ENCODE measurements at places on chromosomes 7 and 10.

GRCh38 chr7:18655912-18656311 lies 160.4 kb downstream of the HDAC9 start:
- no peak for DNase-seq

- DNase-seq: no peak
Measured at GRCh38 chr7:26449175-26450165, 157.8 kb downstream of the SNX10 start.

GRCh38 chr10:92799568-92799967 lies 48.8 kb upstream of the EXOC6 start:
- DNase-seq: no peak

GRCh38 chr7:134513169-134513752 lies 14.1 kb upstream of the AKR1B10 start:
- DNase-seq: no peak

- DNase-seq: no peak
Measured at GRCh38 chr7:158057446-158057845, 530.2 kb downstream of the PTPRN2 start.

DNA sequence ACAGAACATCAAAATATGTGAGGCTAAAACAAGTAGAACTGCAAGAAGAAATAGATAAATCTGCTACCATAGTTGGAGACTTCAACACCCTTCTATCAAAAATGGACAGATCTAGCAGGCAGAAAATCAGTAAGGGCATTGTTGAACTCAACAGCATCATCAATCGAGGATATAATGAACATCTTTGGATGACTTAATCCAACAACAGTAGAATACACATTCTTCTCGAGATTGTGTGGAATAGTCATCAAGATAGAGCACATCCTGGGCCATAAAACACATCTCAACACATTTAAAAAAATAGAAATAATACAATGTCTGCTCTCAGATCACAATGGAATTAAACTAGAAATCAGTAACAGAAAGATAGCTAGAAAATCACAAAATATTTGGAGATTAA lies 9.9 kb downstream of the IGFBP1 start:
- no peak for DNase-seq

GRCh38 chr10:21285742-21286331 lies 239.6 kb downstream of the SKIDA1 start:
- DNase-seq: no peak

DNA sequence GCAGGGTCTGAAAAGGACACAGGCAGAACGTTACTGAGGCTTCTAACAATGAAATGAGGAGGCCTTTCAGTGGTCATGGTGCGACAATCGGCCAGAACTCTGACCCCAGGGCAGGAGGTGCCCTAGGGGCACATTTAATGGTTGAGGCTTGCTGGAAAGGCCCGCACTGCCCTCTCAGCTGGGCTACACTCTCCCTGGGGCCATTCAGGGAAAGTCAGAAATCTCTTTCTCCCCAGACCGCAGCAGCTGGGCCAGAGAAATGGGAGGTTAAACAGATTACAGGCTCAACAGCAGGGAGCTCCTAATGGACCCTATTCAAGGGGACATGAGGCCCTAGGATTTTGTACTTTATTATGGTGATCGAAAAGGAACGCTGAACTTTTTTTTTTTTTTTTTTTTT lies 85.6 kb upstream of the FGFR2 start:
- DNase-seq: no peak

GRCh38 chr7:26624431-26624830 lies 240.0 kb downstream of the SKAP2 start:
- DNase-seq: no peak

DNA sequence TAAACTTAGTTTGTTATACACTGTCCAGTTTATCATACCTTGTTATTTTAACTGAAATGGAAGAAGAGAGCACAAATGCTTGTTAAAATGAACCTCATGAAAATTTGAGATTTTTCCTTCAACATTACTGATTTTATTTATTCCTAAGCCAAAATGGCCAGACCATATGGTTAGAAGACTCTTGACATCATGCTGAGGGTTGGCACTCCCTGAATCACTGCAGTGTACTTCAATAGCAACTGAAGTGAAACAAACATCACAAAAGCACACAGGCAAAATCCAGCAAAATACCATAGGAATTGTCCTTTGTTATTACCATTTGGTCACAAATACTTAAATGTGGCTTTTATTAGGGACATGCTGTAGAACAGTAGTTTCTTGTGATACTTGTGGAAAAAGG lies 347.8 kb downstream of the NXPH1 start:
- no peak for DNase-seq

GRCh38 chr7:104862719-104863118 lies 151.3 kb upstream of the KMT2E start:
- DNase-seq: no peak

DNA sequence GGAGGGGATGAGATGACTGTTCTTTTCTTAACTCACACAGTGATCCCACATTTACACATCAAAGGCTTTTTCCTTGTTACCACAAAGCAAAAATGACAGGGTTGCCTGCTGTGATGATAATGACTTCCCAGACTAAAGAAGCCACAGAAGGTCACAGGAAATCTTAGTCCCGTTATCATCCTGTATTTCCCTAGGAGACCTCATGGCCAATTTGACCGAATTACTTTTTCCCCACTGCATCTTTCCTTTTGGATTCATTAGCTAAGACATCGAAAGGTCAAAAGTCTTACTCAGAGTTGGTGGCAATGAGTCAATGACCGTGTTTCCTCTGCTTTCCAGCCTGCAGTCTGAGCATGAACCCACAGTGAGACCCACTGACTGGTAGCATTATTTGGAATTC lies 130.1 kb upstream of the INHBA start:
- no peak for DNase-seq

GRCh38 chr10:93475871-93476270 lies 6.3 kb downstream of the MYOF start:
- DNase-seq: no peak

DNA sequence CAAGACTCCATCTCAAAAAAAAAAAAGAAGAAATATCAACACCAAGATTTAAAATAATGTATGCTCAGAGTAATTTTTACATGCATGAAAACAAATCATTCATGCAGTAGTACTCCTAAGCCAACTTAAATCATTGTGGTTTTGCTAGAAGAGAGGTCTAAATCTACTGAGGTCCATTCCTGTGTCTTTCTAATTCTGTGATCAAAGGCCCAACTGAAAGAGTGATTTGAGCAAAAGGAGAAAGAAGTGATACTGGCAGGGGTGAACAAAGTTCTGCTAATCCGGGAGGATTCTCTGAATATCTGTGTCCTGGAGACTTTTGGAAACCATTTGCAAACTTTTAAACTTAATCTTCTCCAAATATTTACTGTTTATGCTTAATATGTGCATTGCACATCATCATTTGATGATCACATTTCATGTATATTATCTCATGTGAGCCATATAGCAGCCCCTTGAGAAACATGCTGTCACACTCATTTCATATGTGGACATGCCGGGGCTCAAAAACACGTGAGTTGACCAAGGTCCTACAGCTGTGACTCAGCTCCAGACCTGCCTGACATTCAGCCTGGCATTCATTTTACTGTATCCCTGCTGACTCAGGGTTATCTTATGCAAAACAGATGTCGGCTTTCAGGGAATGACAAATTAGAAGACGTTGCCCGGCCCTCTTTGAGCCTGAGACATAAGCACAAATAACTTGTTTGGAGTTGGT lies 76.4 kb downstream of the FAM107B start:
- no peak for DNase-seq

GRCh38 chr7:32533276-32534029 lies 38.2 kb downstream of the AVL9 start:
- no peak for DNase-seq

DNA sequence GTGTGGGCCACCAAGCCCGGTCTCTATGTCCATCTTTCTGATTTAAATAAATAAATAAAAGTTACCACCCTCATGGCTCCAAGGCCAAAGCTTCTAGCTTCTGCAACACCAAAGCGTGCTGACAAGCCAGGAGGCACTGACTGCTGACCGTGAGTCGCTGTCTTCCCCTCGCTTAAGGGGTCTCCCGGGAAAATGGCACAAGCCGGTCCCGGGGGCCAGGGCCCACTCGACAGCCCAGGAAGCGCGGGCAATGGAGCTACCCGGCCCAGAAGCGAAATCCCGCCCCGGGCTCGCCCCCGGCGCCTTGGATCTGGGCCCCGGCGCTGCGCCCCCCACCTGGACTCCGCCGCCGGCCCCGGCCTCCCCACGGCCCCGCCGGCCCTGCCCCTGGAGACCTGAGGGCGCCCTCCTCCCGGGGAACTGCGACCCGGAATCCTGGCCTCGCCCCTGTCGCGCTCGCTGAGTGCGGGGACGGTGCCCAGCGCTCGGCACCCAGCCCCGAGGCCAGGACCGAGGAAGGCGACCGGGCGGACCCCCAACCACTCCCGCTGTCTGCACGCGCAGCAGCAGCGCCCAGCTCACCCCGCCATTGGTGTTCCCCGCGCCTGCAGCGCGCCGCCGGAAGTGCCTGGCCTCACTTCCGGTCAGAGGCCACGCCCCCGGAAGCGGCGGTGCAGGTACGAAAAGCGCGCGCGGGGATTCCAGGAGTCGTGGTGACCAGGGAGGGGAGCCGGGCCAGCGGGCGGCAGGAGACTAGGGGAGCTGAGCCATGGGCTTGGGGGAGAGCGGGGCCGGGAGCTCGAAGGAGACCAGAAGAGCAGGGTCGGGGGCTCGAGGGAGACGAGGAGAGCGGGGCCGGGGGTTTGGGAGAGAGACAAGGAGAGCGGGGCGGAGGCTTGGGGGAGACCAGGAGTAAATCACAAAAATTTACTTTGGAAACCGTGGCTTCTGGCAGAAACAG lies at the start of the genes MRM2 and NUDT1:
TSS of gene MRM2 (minus strand) at position 626 of the 961 bp plus-strand sequence. CDS start at position 590, 36 bp downstream.
TSS of gene NUDT1 (plus strand) at position 647 of the 961 bp plus-strand sequence. CDS start 2,349 bp downstream, outside the sequence.
- peak; percentile 52 for DNase-seq

- no peak for DNase-seq
Measured at GRCh38 chr10:75375838-75376237, 25.7 kb downstream of the ZNF503 start.

- DNase-seq: no peak
Measured at GRCh38 chr7:143331179-143331801, 15.4 kb downstream of the CLCN1 start.

GRCh38 chr7:91247500-91247899 lies 16.7 kb upstream of the FZD1 start:
- no peak for DNase-seq

DNA sequence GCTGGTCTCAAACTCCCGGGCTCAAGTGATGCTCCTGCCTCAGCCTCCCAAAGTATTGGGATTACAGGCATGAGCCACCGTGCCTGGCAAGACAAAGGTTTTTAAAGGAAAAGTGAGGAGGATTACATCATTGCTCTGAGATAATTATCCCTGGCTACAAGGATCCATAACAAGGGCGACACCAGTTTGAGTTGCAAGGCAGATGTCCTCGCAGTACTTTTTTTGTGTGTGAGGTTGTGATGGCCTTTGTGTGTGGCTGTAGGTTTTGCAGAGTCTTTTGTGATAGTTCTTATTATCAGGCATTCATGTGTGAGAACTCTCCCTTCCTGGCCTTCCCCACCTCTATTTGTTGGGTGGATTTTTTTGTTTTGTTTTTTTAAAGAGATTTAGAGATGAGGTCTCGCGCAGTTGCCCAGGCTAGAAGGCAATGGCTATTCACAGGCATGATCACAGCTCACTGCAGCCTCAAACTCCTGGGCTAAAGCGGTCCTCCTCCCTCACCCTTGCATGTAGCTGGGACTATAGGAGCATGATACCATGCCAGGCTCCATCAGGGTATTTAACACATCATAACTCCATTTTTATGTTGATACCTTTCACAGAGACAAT lies 10.0 kb downstream of the BTBD16 start:
- no peak for DNase-seq

GRCh38 chr7:8585591-8585990 lies 152.2 kb downstream of the NXPH1 start:
- DNase-seq: no peak

- DNase-seq: no peak
Measured at GRCh38 chr7:83475420-83475819, 173.5 kb downstream of the SEMA3E start.

DNA sequence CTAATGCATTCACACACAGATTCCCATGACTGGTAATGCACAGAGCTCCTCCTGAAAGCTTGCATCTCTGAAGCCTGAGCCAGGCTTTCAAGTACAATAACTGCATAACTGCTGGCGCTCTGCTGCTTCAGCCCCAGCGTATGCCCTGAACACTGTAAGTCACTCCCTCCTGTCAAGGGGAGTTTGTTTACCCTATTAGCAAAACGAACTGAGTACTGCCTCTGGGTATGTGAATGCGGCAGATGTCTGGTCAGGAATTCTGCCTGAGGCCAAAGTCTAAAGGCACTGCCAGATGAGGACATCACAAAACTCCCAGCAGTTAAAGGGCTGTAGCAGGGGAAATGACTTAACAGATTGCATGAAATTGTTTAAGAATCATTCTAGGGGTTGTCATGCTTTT lies 97.7 kb downstream of the NRCAM start:
- DNase-seq: no peak

DNA sequence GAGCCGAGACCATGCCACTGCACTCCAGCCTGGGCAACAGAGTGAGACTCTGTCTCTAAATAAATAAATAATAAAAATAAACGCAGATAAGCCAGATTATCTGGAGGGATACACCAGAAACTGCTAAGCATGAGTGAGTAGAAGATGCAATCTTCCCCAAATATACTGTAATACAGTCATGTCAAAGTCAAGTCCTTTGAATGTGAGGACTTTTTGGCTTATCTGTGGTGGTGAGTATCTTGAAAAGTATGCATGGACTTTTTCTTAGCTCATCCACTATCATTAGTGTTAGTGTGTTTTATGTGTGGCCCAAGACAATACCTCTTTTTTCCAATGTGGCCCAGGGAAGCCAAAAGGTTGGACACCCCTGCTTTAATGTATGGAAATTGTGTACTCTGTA lies 44.7 kb upstream of the PITRM1 start:
- DNase-seq: no peak

- no peak for DNase-seq
Measured at GRCh38 chr10:129564923-129565322, 97.9 kb downstream of the MGMT start.

DNA sequence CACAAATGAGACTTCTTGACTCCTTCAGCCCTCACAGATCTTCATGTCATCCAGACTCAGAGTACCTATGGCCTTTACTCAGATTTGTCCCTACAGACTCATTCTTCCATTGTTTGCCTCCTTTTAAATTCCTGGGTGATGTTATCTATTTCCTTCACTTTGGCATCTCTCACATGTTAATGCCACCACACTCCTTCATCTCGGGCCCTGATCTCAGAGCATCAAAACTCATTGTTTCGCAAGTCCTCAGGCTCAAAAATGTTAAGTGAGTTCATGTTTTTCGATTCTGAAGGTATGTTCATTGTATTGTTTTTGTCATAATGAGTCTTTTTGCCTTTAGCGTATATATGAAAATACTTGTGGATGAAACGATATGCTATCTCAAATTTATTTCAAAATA lies 62.3 kb upstream of the AHR start:
- no peak for DNase-seq

GRCh38 chr10:78935697-78936407 lies 132.9 kb upstream of the ZMIZ1 start:
- no peak for DNase-seq
